Endothelial cell (in vitro differentiated cells): ENCODE measurements at places on chromosomes 16 and 17. TPM values are rescaled to one million over a fixed set of nuclear protein-coding genes. Genes with fewer than 3 reads are reported as not detected.

The TMC8 gene
- total RNA-seq = 55.8 TPM

The SLFN14 gene
- 0.95 TPM for total RNA-seq

GRCh38 chr16:3553138-3553923 lies 23.9 kb downstream of the NLRC3 start:
- H3K4me1 ChIP-seq = no peaks in the 10 kb centered on the region
- H3K4me3 ChIP-seq = no peak overlapping the region
- H3K36me3 ChIP-seq = peaks cover 19% of the 10 kb centered on the region
- peaks cover 8% of the 10 kb centered on the region for H3K27me3 ChIP-seq

DNA sequence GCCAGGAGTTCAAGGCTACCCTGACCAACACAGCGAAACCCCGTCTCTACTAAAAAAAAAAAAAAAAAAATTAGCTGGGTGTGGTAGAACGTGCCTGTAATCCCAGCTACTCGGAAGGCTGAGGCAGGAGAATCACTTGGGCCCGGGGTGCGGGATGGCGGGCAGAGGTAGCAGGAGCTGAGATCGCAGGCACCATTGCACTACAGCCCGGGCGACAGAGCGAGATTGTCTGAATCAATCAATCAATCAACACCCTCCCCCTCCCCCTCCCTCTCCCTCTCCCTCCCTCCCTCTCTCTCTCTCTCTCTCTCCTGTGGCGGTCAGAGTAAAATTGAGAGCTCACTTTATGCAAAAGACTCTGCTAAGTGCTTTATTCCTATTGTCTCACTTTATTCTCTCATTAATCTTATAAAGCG lies 1.2 kb downstream of the HSDL1 start:
- no peak for DNase-seq
- H3K27me3 ChIP-seq = peaks cover 4% of the 10 kb centered on the region
- H3K27ac ChIP-seq = no peak overlapping the region
- peaks cover 3% of the 10 kb centered on the region for H3K36me3 ChIP-seq
- peak overlapping the region; percentile 96 for H3K4me3 ChIP-seq

The TPSD1 gene
- not detected for total RNA-seq

The SMIM36 gene
- not detected for total RNA-seq

The TEN1 gene
- total RNA-seq = 22.6 TPM

- no peak overlapping the region for H3K4me3 ChIP-seq
- no peaks in the 10 kb centered on the region for H3K27me3 ChIP-seq
- no peak for DNase-seq
These were observed 1.9 kb upstream of the PLEKHG4 start for GRCh38 chr16:67277294-67277998.

The FOXJ1 gene
- total RNA-seq = 2.1 TPM

GRCh38 chr16:66845791-66846221 lies 1.6 kb downstream of the CA7 start:
- peak overlapping the region; percentile 56 for H3K4me3 ChIP-seq
- H3K36me3 ChIP-seq = no peaks in the 10 kb centered on the region
- DNase-seq = no peak
- peaks cover 2% of the 10 kb centered on the region for H3K4me1 ChIP-seq
- peaks cover 25% of the 10 kb centered on the region for H3K27me3 ChIP-seq

GRCh38 chr16:66003201-66003600 lies 363.3 kb upstream of the CDH5 start:
- H3K36me3 ChIP-seq = no peaks in the 10 kb centered on the region
- H3K4me3 ChIP-seq = no peak overlapping the region
- H3K27ac ChIP-seq = no peak overlapping the region
- H3K27me3 ChIP-seq = no peaks in the 10 kb centered on the region
- DNase-seq = no peak

The DBNDD1 gene
- total RNA-seq = 36.8 TPM

DNA sequence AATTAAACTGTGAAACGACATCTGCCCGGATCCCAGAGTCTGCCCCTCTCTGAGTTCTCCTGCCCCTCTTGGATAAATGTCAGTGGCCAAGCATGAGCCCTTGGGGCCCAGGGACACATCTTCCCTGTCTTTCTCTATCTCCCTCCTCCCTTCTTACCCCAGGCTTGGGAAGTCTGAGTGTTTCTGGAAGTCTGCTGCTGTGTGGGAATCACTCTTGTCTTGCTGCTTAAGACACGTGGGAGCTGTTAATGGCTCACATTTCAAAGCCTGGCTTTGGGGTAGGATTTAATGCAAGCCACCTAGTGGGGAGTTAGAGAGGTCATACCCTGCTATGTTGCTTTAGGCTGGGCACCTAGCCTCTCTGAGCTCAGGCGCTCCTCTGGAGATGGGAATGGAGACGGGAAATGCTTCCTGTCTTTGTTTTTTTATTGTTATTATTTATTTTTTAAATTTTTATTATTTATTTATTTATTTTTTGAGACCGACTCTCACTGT lies 218.5 kb upstream of the CIBAR2 start:
- H3K4me3 ChIP-seq = no peak overlapping the region
- peak overlapping the region; percentile 32 for H3K27ac ChIP-seq
- peaks cover 15% of the 10 kb centered on the region for H3K27me3 ChIP-seq
- H3K4me1 ChIP-seq = peaks cover 53% of the 10 kb centered on the region
- DNase-seq = peak; percentile 39
- peaks cover 3% of the 10 kb centered on the region for H3K36me3 ChIP-seq

DNA sequence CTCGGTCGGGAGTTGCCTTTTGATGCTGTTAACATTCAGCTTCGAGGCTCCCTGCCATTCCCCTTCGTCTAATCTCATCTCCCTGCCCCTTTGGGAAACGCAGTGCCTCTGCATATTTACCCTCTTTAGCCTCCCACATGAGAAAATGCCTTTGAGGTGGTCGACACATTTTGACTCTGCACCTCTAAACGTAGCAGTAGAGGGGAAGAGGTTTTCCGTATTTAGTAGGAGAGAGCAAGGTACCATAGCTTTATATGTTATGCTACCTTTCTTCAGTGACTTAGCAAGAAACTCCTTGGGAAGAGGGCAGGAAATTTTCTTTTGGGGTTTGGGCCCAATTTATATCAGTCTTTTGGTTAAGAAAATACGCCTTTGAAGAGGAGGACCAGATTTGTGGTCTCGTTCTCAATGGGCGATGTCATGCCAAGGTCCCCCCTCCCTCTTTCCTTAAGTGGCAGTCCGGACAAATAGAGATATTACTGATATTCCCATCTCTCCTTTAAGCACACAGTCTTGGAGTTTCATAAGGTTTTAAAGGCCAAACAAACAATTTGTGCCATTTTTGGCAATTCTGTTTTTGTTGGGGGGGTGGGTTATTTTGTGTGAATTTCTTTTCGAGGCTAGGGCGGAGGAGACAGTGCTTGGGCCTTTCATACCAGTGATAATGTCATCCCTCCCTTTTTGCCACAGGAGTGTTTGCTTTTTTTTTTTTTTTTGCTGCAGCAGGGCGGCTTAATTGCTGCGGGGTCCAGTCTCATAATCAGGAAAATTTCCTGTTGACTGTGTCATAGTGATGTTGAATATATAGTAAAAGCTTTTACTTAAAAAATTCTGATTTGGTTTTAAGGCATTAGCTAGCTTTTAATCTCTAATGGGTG lies 1.5 kb downstream of the PAFAH1B1 start:
- no peak for DNase-seq
- peak overlapping the region; percentile 100 for H3K4me3 ChIP-seq
- H3K4me1 ChIP-seq = peaks cover 24% of the 10 kb centered on the region
- peaks cover 7% of the 10 kb centered on the region for H3K27me3 ChIP-seq
- H3K27ac ChIP-seq = peak overlapping the region; percentile 89
- H3K36me3 ChIP-seq = peaks cover 4% of the 10 kb centered on the region

GRCh38 chr17:57442914-57443571 lies 186.7 kb downstream of the MSI2 start:
- peaks cover 30% of the 10 kb centered on the region for H3K4me1 ChIP-seq
- H3K4me3 ChIP-seq = no peak overlapping the region
- H3K36me3 ChIP-seq = peaks cover 2% of the 10 kb centered on the region
- no peak overlapping the region for H3K27ac ChIP-seq

DNA sequence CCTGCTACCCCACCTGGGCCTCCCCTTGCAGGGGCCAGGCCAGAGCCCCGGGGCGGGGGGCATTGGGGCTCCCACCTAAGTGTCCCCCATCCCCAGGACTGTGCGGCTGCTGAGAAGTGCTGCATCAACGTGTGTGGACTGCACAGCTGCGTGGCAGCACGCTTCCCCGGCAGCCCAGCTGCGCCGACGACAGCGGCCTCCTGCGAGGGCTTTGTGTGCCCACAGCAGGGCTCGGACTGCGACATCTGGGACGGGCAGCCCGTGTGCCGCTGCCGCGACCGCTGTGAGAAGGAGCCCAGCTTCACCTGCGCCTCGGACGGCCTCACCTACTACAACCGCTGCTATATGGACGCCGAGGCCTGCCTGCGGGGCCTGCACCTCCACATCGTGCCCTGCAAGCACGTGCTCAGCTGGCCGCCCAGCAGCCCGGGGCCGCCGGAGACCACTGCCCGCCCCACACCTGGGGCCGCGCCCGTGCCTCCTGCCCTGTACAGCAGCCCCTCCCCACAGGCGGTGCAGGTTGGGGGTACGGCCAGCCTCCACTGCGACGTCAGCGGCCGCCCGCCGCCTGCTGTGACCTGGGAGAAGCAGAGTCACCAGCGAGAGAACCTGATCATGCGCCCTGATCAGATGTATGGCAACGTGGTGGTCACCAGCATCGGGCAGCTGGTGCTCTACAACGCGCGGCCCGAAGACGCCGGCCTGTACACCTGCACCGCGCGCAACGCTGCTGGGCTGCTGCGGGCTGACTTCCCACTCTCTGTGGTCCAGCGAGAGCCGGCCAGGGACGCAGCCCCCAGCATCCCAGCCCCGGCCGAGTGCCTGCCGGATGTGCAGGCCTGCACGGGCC lies 1.9 kb downstream of the WFIKKN1 start:
- peaks cover 3% of the 10 kb centered on the region for H3K4me1 ChIP-seq
- H3K36me3 ChIP-seq = no peaks in the 10 kb centered on the region
- no peak overlapping the region for H3K4me3 ChIP-seq
- H3K27ac ChIP-seq = no peak overlapping the region

DNA sequence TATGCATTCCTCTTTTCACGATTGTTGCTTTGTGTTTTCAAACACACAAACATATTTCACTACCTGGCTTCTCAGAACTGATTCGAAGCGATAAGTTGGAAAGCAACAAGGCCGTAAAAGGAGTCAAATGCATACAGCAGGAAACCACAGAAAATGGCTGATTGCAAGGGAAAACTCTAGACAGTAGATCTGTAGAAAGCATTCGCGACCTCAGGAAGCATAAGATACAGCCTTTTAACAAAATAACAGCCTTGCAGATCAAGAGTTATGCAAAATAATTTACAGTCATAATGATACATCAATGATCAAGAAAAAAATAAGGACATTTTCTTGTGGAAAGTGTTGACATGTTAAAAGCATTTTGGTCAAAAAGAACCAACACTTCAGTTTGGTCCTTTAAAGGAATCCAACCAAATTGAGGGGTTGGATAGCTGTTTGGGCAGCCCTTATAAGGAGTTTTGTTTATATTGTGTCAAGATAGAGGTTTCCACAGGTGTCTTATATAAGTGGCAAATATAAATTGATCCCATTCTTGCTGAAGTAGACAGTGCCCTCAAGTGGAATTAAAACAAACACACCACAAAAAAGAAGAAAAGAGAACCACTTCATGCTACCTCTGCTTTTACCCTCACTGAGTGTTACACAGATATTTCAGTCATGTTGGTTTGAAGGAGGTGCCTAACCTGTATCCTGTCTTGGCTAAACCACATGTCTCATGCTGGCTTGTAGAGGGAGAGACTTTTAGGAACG lies 5.5 kb downstream of the CYLD start:
- no peaks in the 10 kb centered on the region for H3K36me3 ChIP-seq
- DNase-seq = no peak
- H3K4me1 ChIP-seq = peaks cover 7% of the 10 kb centered on the region
- peaks cover 2% of the 10 kb centered on the region for H3K27me3 ChIP-seq
- H3K4me3 ChIP-seq = no peak overlapping the region
- no peak overlapping the region for H3K27ac ChIP-seq

The CACNG1 gene
- not detected for total RNA-seq

GRCh38 chr17:64339516-64340490 lies 50.9 kb downstream of the PECAM1 start:
- peaks cover 70% of the 10 kb centered on the region for H3K36me3 ChIP-seq
- no peak overlapping the region for H3K27ac ChIP-seq
- H3K27me3 ChIP-seq = peaks cover 15% of the 10 kb centered on the region
- peak overlapping the region; percentile 74 for H3K4me3 ChIP-seq
- DNase-seq = no peak
- H3K4me1 ChIP-seq = peaks cover 60% of the 10 kb centered on the region

The MEOX1 gene
- 0.10 TPM for total RNA-seq

- no peaks in the 10 kb centered on the region for H3K4me1 ChIP-seq
- H3K27me3 ChIP-seq = peaks cover 11% of the 10 kb centered on the region
- no peak overlapping the region for H3K27ac ChIP-seq
- no peaks in the 10 kb centered on the region for H3K36me3 ChIP-seq
- H3K4me3 ChIP-seq = no peak overlapping the region
These were observed 31.2 kb upstream of the ENPP7 start for GRCh38 chr17:79699386-79700036.

DNA sequence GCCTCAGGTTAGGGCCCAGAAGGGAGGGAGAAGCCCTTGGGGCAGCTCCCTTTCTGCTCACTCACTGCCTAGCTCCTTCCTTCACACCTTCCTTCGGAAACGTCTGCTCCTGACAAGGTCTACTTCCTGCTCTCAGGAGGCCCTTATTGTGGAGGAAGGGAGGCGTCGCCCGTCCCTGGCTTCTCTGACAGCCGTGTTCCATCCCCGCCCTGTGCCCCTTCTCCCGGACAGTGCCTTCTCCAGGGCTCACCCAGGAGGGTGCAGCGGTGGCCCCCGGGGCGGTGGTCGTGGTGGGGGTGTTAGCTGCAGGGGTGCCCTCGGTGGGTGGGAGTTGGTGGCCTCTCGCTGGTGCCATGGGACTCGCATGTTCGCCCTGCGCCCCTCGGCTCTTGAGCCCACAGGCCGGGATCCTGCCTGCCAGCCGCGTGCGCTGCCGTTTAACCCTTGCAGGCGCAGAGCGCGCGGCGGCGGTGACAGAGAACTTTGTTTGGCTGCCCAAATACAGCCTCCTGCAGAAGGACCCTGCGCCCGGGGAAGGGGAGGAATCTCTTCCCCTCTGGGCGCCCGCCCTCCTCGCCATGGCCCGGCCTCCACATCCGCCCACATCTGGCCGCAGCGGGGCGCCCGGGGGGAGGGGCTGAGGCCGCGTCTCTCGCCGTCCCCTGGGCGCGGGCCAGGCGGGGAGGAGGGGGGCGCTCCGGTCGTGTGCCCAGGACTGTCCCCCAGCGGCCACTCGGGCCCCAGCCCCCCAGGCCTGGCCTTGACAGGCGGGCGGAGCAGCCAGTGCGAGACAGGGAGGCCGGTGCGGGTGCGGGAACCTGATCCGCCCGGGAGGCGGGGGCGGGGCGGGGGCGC lies 231.9 kb downstream of the SEC14L1 start:
- peaks cover 72% of the 10 kb centered on the region for H3K4me1 ChIP-seq
- H3K27ac ChIP-seq = peak overlapping the region; percentile 95
- peak; percentile 93 for DNase-seq
- peaks cover 10% of the 10 kb centered on the region for H3K36me3 ChIP-seq
- H3K4me3 ChIP-seq = peak overlapping the region; percentile 81
- H3K27me3 ChIP-seq = peaks cover 26% of the 10 kb centered on the region

DNA sequence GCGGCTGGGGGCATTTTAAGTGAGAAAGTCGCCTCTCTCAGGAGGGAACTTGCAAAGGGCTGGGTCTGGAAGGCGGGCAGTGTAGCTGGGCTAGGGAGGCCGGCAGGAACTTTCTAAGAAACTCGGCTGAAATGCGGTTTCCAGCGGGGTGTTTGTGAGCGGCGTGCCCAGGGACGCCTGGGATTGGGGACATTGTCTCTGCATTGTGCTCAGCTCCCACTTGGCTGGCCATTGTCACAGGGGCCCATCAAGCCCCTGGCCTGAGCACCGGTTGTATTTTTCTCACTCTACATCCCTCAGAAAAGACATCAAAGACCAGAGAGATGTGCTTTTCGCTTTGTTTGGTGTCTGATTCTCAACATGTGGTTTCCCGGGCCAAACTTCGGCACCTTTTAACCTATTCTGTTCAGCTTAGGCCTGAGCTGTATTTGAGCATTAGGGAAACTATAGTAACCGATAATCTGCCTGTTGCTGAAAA lies 291.1 kb upstream of the IRX3 start:
- H3K27me3 ChIP-seq = peaks cover 1% of the 10 kb centered on the region
- DNase-seq = no peak
- peaks cover 5% of the 10 kb centered on the region for H3K4me1 ChIP-seq
- no peak overlapping the region for H3K27ac ChIP-seq
